ENCODE measurements at places on chromosomes 2 and 18.

DNA sequence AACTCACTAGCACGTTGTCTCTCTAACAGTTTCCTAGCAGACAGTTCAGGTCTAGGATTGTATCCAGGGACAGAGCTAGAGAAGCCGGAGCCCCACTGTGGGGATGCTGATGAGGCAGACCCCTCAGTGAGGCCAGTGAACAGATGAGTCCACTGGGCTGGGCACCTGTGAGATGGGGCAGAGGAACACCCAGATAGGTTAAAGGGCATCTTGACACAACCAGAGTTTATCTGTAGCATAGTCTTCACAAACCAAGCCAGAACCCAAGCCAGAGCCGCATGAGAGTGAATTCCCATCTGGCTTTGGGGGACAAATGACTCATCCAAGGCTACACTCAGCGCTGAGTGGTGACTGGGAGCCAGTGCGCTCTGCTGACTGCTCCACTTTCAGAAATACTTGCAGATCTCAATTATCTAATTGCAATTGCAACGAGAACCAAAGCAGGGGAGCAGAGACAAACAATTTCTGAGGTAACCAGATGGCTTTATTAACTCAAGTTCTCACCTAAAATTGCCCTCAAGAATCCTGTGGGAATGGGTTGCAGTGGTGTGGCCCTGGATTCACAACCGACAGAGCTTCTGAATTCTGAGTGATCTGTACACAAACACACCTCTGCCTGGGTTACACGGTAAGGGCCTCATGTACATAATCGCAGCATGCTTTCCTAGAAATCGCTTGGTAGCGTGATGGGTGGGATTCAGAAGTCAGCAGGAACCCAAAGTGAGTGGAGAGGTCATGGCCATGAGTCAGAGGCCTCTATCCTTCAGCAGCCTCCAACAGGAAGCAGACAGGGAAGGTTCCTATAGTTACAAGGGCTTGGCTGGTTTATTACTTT lies 48.7 kb upstream of the MSH2 start:
- DNase-seq, result no peak

- no peak for DNase-seq
Observed at GRCh38 chr2:109479804-109480203, 134.0 kb downstream of the SEPTIN10 start.

GRCh38 chr2:112706170-112706664 lies 14.6 kb upstream of the NT5DC4 start:
- no peak for DNase-seq

- no peak for DNase-seq
Observed at GRCh38 chr2:109058191-109058632, 69.2 kb upstream of the EDAR start.

GRCh38 chr18:30999186-30999585 lies 43.4 kb downstream of the DSC3 start:
- no peak for DNase-seq

GRCh38 chr18:57087644-57088376 lies 59.1 kb upstream of the BOD1L2 start:
- DNase-seq, result no peak

GRCh38 chr2:229870903-229871656 lies 50.7 kb downstream of the TRIP12 start:
- DNase-seq, result no peak

DNA sequence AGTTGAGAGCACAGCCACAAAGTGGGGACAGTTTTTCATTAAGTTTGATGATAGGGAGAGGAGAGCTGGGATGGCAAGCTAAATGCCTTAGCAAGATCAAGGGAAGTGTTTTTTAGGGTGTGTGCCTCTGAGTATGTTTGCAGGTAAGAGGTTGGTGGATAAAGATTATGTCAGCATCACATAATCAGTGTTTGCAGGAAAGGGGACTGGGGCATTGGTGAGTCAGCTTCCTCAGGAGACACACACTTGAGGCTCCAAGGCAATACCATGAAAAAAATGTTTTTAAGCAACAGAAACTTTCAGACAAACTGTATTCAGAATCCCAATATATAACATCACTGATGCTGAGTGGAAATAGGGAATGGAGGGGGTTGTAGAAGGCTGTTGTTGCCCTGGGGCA lies 25.4 kb upstream of the DTNB start:
- no peak for DNase-seq

- DNase-seq, result no peak
Observed at GRCh38 chr18:37449618-37450017, 116.0 kb downstream of the CELF4 start.

DNA sequence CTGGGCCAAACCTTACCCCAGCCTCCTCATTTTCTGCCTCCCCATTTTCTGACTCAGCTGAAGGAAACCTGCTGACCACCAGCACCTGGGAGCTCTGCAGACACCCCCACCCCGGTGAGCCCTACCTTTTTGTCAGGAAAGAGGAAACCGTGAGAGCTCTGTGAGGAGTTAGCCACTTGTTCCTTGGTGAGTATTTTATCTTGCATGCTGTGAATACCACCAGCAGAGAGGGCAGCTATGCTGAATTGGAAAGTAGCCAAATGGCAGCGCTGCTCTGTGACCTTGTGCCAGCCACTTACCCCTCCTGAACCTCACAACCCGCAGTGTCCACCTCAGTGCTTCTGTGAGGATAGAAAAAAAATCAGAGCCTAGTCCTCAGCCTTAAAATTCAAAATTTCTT lies 2.5 kb downstream of the MPPE1 start:
- DNase-seq, result no peak

- DNase-seq, result no peak
Observed at GRCh38 chr2:172836347-172836821, 100.7 kb downstream of the RAPGEF4 start.

DNA sequence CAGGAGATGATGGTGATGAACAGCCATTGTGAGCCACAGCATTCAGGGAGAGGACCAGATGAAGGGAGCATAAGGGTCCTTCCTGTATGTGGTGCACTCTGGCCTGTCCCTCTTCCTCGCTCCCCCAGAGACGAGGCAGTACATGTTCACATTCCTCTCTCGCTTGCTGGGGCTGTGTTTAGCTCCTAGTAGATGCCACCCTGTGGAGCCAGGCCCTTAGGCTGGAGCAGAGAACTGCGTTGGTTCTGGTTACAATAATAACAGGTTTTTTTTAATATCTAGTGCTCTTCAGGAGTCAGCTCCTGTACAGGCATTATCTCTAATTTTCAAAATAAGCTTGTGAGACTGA lies 171.1 kb upstream of the MYT1L start:
- no peak for DNase-seq

DNA sequence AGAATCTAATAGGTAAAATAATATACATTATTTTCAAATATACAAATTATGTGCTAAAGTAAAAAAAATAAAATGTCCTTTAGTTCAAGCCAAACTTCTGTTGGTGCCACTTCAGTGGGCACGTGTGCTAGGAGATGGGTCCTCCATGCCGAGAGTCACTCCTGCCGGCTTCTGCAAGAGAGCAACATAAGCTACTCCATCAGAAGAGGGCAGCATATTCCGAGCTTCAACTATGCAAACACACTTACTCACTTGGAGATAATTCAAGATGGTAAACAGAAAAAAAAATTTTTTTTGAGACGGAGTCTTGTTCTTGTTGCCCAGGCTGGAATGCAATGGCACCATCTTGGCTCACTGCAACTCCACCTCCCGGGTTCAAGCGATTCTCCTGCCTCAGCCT lies 24.4 kb downstream of the CNOT11 start:
- no peak for DNase-seq

- DNase-seq, result no peak
Observed at GRCh38 chr2:38935568-38936172, 46.0 kb downstream of the ARHGEF33 start.

DNA sequence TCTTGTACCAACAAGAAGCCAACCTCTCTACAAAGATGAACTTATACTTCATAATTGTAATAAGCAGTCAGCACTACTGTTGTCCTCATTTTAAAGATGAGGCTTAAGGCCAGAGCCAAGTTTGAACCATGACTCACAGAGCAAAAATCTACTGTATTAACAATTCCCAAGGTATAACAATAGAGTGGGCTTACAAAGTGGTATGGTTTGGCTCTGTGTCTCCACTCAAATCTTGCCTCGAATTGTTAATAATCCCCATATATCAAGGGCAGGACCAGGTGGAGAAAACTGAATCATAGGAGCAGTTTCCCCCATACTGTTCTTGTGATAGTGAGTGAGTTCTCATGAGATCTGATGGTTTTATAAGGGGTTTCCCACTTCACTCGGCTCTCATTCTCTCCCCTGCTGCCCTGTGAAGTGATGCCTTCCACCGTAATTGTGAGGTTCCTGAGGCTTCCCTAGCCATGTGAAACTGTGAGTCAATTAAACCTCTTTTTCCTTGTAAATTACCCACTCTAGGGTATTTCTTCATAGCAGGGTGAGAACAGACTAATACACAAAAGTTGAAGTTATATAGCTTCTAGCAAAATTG lies 19.5 kb downstream of the MRPL44 start:
- DNase-seq, result no peak

DNA sequence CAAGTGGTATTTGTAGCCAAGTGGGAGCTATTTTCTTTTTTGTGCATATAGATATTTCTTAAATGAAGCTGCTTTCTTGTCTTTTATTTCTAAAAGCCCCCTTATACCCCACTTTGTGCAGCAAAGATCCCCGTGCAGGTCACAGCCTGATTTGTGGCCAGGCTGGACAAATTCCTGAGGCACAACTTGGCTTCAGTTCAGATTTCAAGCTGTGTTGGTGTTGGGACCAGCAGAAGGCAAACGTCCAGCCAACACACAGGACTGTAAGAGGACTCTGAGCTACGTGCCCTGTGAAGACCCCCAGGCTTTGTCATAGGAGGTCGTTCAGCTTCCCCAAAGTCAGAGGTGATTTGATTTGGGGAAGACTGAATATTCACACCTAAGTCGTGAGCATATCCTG lies 21.9 kb downstream of the FOSL2 start:
- no peak for DNase-seq

DNA sequence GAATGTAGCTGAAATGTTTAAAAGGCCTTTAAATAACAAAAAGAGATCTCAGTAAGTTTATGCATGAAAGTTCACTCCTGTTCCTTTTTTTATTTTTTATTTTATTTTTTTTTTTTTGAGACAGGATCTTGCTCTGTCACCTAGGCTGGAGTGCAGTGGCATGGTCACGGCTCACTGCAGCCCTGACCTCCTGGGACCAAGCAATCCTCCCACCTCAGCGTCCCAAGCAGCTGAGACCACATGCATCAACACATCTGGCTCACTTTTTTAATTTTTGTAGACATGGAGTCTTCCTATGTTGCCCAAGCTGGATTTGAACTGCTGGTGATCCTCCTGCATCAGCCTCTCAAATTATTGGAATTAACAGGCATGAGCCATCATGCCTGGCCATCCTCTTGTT lies 84.3 kb downstream of the KANSL1L start:
- no peak for DNase-seq

- peak; percentile 51 for DNase-seq
Observed at GRCh38 chr18:25164848-25165811, 186.8 kb downstream of the ZNF521 start.

DNA sequence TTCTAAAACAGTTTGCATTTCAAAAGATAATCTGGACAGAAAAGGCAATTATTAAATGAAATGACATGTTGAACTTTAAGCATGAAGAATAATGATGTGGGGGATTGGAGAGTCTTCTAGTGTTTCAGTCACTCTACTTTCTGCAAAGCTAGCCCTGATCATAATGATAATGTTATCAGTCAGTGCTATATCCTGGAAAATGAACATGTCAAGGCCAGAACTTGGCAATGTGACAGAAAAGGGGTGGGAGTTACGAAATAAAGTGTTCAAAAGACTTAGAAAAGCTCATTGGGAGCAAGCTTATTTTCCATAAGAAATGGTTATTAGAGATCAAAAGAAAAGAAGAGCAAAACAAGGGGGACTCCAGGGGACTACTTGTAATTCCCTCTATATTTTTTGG lies 288.5 kb upstream of the SLC8A1 start:
- DNase-seq, result no peak

GRCh38 chr18:63240531-63241316 lies 78.8 kb downstream of the BCL2 start:
- DNase-seq, result no peak

DNA sequence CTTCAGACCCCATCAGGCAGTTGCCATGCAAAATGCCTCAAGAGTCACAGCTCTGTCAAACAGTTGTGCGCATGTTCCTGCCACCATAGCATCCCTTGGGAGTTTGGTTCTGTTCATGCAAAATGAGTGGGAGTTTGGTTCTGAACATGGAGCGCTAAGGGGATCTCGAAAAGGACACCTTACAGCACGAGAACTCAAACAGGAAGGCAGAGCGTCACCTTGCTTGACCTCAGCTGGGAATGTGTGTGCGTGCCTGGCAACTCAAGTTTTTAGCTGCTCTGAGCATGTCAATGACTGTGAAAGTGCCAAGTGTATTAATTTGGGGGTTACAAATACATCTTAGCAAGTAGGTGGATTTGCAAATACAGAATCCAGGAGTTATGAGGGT lies 16.6 kb downstream of the MALL start:
- no peak for DNase-seq

GRCh38 chr2:64114063-64114911 lies 29.9 kb downstream of the PELI1 start:
- DNase-seq, result no peak

- DNase-seq, result peak; percentile 32
Observed at GRCh38 chr2:173720306-173720705, 244.9 kb downstream of the SP3 start.

DNA sequence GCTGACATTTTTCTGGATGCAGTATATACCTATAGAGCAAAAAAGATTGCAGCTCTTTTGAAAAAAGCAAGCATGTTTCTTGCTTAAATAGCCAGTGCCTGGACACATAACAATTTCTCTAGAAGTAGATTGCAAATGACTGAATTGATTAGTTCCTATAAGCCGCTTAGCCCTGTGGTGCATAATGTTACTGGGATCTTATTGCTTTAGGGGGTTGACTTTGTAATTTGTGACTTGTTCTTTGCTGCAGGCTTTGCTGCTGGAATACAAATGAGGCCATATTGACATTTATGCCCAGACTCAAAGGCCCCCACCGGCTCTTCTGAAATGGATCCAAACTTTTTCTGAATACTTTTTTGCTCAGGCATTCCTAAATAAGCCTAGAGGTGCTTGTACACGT lies 182.6 kb downstream of the SH3BP4 start:
- no peak for DNase-seq

- no peak for DNase-seq
Observed at GRCh38 chr2:170485254-170486026, 229.7 kb upstream of the SP5 start.

Data from right hindlimb (tissue), 1 donor.